ENCODE measurements at places on chromosomes 12 and 14. TPM values are rescaled to one million over a fixed set of nuclear protein-coding genes. Genes with fewer than 3 reads are reported as not detected.

GRCh38 chr12:49027846-49028555 lies 9.4 kb upstream of the PRKAG1 start:
- DNase-seq, result no peak

DNA sequence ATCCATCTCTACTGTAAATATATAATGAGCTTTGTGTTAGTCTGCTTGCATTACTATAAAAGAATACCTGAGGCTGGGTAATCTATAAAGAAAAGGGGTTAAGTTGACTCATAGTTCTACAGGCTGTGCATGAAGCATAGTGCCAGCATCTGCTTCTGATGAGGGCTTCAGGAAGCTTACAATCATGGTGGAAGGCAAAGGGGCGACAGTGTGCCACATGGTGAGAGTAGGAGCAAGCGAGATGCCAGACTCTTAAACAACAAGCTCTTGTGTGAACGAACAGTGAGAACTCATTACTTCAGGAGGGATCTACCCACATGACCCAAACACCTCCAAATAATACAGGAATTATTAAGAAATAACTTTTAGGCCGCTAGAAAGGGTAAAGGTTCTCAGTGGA lies 28.1 kb downstream of the APOBEC1 start:
- no peak for DNase-seq

DNA sequence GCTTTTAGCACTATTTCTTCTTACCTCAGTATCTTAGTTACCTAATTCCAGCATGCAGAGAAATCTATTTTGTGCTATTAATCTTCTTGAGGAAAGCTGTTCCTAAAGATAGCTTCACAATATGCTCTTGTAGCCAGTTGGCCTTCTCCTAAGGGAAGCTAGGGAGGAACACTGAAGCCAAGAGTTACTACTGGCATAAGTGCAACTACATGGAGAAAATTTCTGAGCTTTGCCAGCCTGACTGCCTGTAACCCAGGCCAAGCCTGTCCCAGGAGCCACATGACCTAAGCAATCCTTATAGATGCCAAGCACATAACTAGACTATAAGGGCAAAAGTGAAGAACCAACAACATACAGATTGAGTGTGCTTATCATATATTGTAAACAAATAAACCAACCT lies 890.2 kb downstream of the FLRT2 start:
- DNase-seq, result no peak

- no peak for DNase-seq
Measured at GRCh38 chr12:128872303-128872702, 19.0 kb downstream of the GLT1D1 start.

DNA sequence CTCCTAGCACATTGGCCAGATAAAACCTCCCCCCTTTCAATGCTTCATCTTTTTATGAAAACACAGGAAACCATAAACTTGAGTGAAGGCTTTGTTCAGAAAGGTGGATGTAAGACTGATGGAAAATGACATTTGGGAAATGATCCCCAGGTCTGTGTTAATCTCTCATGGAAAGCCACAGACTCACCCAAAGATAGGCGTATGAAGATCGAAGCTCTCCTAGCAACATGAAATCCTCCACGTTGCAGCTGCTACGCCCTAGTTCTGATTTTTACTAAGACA lies 63.4 kb upstream of the PTGR2 start:
- DNase-seq, result peak; percentile 41

DNA sequence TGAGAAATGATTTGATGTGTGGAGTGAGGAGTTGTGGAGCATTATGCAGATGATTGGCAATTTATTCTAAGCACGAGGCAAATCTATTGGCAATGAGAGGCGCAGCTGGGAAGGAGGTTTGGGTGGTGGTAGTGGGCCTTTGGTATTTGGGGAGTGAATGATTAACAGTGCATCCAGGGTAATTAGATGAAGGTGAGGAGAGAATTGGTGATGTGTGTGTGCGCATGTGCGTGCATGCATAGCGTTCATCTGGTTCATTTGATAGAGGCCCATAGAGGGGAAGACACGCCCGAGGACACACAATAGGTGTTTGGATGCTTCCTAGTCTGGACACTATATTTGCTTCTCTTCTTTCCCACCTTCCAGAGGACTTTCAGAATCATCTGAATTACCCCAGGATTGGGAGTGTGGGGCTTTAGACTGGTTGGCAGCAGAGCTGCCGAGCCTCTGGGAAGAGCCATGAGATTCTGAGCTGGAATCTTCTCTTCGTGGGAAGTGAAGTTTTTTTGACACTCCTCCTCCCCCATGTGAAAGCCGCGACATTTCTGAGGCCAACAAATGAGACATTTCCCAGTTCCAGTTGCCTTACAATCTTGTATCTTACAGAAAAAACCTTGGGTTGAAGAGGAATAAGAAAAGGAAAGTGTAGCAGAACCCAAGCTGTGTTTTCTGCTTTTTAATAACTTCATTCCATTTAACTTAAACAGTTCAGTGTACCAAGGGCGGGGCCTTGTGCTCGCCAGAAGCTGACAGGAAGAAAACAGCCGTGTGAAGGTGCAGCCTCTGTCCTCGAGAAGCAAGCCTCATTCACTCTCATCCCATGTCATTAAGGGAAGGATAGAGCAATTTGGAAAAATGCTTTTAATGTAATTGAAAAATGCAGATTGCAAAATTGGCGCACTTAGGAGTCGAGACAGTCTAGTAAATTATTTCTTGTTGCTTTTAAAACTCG lies 65.2 kb downstream of the SLC25A47 start:
- no peak for DNase-seq

- no peak for DNase-seq
Measured at GRCh38 chr12:54032086-54032619, 697 bp upstream of the HOXC5 start.

DNA sequence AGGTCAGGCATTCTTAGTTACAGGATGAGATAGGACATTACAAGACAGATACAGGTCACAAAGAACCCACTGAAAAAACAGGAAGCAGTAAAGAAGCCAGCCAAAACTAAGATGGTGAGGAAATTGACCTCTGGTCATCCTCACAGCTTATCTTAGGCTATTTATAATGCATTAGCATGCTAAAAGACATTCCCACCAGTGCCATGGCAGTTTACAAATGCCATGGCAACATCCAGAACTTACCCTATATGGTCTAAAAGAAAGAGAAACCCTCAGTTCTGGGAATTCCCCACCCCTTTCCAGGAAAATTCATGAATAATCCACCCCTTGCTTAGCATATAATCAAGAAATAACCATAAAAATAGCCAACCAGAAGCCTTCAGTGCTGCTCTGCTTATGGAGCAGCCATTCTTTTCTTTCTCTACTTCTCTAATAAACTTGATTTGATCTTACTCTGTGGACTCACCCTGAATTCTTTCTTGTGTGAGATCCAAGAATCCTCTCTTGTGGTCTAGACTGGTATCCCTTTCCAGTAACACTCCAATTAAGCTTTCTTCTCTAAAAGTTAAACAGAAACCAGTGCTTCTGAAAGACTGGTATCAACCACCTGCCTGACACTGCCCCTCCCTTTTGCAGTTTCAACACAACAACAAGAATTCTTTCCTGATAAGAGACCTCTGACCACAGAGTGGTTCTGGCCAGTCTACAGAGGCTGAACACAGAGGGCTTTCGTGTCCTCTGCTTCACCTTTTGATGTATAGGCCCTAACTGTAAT lies 86.9 kb downstream of the BCAT1 start:
- peak; percentile 57 for DNase-seq

GRCh38 chr14:58738876-58739275 lies 101.1 kb downstream of the DACT1 start:
- no peak for DNase-seq

DNA sequence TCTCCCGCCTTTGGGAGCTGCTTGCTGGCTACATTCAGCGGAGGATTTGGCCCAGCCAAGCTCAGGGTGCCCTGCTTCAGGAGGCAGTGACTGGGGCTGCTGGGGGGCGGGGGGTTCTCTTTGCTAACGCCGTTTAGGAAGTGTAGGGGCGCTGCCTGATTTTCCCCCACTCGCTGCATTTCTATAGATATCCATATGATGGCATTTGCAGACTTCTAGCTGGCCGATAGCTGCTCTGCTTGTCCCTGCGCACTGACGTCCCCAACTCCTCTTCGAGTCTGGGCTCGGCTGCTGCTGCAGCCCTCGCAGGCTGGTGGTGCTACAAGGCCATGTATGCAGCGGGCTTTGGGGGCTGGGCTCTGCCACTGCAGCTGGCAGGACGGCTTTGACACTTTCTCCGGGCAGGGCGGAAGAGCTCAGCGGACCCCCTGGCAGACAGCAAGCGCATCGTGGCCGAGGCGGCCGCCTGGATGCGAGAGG lies 3.1 kb downstream of the LRFN5 start:
- no peak for DNase-seq

GRCh38 chr14:64656986-64657385 lies 47.2 kb upstream of the PLEKHG3 start:
- DNase-seq, result no peak

GRCh38 chr12:109793411-109793810 lies 39.8 kb downstream of the TRPV4 start:
- DNase-seq, result no peak

- peak; percentile 54 for DNase-seq
Measured at GRCh38 chr12:64609536-64610078, 688 bp upstream of the RASSF3 start.

GRCh38 chr12:103475073-103475472 lies 20.7 kb downstream of the C12orf42 start:
- no peak for DNase-seq

DNA sequence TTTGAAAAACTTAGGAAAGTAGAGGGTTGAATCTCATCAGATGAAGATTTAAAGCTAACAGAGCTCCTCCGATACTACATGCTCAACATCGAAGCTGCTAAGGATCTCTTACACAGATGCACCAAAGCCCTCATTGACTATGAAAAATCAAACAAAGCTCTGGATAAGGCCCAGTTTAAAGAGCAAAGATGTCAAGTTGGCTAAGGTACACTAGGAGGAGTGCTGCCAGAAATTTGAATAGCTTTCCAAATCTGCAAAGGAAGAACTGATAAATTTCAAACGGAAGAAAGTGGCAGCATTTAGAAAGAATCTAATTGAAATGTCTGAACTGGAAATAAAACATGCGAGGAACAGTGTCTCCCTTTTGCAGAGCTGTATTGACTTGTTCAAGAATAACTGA lies 141.2 kb downstream of the SLC5A8 start:
- DNase-seq, result no peak

DNA sequence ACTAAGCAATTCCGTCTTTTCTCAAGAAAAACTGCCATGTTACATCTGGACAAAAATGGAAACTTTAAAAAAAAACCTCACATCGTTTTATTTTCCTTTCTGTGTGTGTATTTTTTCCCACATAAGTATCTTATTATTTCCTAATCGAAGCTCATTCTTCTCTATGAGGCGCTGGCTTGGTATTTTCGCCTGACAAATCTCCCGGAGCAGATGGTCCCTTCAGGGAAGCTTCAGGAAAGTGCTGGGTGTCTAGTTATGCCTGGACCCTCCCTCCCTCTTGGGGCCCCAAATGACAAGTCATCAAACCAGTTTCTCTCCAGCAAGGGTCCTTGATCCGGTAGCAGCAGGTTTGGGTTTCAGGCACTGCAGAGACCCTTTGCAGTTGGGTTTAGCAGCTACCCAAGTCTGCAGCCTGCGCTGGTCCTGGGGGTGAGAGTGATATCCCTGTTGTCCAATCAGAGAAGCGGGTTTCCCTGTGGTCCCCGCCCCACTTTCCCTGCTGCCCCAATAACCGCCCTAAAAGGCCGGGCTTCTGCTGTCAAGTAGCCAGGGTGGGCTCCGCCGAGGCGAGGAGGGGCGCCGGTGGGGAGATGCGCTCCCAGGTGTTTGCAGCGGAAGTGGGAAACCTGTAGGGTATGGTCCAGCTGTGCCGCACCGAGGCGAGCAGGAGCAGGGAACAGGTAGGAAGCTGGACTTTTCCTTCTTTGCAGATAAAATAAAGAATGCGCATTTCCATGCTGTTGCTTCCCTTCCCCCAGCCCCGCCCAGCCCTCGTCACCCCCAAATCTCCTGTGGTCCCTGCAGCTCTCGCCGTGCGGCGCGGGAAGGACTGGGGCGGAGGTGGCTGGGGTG lies at the start of gene CNTN1:
Gene CNTN1, plus strand, starts transcription at position 527 of the 852 bp plus-strand sequence.
- no peak for DNase-seq

DNA sequence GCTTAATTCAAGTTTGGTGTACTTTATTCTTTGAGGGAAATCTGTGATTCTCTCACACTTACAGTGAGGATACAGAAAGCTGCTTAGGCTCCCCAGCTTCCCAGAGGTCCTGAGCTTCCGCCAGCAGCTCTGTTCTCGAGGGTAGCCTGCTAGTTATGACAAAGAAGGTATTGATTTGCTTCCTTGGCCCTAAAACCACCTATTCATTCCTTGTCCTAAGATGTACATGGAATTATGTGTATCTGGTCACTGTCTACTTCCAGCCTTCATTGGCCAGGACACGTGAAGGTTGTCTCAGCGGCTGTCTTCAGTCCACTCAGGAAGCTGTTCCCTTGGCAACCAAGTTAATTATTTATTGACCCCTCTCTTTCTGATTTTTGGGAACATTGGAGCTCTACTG lies 55.7 kb downstream of the GALNT8 start:
- no peak for DNase-seq

GRCh38 chr12:5945071-5946008 lies at the start of gene ANO2:
TSS of gene ANO2 (minus strand) at chr12:5945259. CDS start at chr12:5945217, 42 bp downstream.
- DNase-seq, result no peak

DNA sequence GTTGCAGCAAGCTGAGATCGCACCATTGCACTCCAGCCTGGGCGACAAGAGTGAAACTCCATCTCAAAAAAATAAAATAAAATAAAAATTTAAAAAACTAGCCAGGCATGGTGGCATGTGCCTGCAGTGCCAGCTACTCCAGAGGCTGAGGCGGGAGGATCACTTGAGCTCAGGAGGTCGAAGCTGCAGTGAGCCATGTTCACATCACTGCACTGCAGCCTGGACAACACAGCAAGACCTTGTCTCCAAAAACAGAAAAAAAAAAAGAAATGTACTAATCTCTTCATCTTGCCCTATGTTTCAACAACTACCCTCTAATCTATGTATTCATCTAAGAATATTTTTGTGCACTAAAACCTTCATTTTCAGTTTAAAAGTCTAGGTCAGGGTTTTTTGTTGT lies 6.5 kb downstream of the NAA25 start:
- DNase-seq, result no peak

GRCh38 chr12:102441077-102441596 lies 39.2 kb downstream of the IGF1 start:
- no peak for DNase-seq

DNA sequence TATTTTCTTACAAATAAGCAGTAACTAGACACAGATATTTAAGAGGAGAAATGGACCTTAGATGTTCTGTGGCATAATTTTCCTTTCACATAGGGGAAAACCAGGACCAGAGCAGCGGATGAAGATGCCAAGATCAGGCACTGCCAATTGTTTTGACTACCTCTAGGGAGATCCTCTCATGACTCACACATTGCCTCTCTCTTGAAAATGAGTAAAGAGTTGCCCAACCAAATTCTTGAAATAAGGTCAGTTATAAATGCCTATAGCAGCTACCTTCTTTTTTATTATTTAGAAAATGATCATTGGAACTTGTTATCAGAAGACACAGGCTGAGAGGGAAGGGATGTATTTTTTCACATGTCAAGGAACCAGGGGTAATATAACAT lies 263.4 kb upstream of the PLEKHG7 start:
- no peak for DNase-seq

- DNase-seq, result no peak
Measured at GRCh38 chr12:177980-178828, 35.8 kb downstream of the SLC6A12 start.

GRCh38 chr12:19390051-19390598 lies 49.2 kb upstream of the AEBP2 start:
- no peak for DNase-seq

The NEK9 gene
- 49.9 TPM for total RNA-seq

The CFAP251 gene
- 2.9 TPM for total RNA-seq

The ANO4 gene
- total RNA-seq, result 0.85 TPM

The MAP1LC3B2 gene
- 0.19 TPM for total RNA-seq

The LAG3 gene
- under 0.01 TPM for total RNA-seq

The LMO3 gene
- not detected for total RNA-seq

The AICDA gene
- total RNA-seq, result not detected

The GYS2 gene
- total RNA-seq, result not detected

The TEX52 gene
- total RNA-seq, result not detected
